Stimulated activated CD4-positive, alpha-beta T cell treated with anti-CD3 and anti-CD28 coated beads, Interleukin-4, amount 100 ng/mL, for 48 hours (primary cell): ENCODE measurements at places on chromosomes 6 and 20.
A peak's percentile ranks its signal among the peaks of the same experiment; 100 is the strongest.

GRCh38 chr6:136720045-136720770 is 72.1 kb downstream of the MAP3K5 start:
- no peak for DNase-seq

- DNase-seq, result no peak
These were observed 11.7 kb downstream of the ADNP start for GRCh38 chr20:50919567-50919966.

DNA sequence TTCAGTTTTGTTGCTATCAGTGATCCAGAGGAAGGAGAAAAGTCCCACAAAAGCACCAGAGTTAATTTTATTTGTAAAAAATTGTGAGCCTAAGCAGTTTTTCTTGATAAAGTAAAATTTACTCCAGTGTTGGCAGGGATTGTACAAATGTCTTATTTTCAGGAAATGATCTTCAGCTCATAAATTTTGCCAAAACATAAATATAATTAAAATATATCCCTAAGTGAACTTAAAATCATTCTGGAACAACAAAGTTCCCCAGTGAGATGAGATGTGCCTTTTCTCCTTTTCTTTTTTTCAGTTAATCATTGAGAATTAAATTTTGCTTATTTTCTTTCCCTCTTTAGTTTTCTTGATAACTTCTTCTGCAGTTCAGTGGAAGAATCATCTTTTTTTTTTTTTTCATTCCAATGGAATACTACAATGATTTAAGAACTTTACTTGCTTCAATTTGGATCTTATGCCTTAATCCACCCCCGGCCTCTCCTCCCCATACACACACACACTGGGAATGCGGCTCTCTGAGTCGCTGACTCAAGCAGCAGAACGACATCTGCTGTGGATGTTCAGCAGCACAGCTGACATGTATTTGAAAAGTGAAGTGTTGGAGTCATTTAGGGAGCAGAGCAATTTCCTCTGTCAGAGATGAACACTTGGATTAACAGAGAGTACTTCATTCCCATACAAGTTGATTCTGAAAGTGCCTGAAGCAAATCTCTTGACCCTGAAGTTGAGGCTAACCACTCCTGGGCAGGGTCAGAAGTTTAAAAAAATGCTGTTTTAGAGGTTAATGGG is 27.7 kb upstream of the LAMA4 start:
- DNase-seq, result no peak

DNA sequence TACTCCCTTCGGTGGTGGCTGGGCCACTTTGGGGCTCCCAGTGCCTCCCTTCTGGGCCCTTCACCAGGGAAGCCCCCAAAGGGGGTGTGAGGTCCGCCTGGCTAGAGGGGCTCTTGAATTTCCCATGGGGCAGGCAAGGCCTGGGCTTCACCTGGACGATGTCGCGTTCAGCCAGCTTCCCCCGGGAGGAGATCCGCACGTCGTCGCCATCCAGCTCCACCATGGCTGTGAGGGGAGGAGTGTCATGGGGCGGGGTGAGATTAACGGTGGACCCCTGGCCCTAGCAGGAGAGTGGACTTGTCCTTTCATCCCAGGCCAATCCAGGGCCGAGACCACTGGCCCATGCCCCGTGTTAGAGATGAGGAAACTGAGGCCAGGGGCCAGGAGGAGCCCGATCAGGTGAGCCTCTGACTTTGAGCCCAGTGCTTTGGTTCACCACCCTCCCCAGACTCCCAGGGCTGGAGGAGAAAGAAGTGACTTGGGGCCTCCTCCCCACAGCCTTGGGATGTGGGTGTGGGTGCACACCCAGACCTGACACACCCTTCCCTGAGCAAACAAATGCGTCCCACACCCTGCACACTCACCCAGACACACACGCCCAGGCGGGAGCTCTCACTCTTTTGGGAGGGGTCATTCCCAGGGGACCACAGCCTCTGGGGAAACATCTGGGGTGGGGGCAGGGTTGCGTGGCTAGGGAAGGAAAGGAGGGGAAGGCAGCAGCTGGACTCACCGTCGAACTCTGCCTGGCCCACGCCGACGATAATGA is 46.1 kb downstream of the RAB44 start:
- no peak for DNase-seq

- DNase-seq, result no peak
These were observed 672.2 kb downstream of the PRKN start for GRCh38 chr6:162055365-162055764.

GRCh38 chr20:63536997-63537524 is at the start of gene PTK6:
PTK6 (minus strand) TSS chr20:63537376; CDS start chr20:63537314, 62 bp downstream.
- peak; percentile 42 for DNase-seq

DNA sequence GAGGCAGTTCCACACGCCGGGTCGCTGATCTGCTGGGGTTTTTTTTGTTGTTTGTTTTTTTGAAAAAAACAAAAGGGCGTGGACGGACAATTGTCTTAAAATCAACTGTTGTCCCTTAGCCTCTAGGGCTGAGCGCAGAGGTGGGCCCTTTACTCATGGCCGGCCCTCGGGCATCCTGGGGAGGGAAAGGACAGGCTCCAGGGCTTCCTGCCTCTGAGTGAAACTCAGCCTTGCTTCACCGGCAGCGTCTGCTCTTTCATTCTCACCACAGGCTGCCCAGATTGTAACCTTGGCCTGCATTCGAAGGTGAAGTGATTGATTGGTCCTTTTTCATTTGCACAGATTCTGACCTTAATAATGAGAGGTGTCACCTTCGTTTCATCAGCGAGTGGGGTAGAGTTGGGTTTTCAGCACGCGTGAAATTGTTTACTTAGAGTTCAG is 797 bp downstream of the SMIM13 start:
- DNase-seq, result peak; percentile 25

DNA sequence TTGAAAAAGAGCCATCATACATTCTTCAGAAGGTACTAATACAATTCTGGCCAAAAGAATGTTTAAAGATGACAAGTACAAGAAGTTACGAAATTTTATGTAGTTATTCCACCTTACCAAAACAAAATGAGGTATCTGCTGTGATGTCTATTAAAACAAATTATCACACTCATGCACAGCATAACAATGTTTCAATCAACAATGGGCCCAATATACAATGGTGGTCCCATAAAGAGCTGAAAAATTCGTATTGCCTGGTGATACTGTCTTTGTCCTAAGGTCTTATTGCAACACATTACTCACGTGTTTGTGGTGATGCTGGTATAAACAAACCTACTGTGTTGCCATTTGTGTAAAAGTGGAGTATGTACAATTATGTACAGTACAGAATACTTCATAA is 3.6 kb upstream of the NUP153 start:
- DNase-seq, result no peak
